Kidney capillary endothelial cell (primary cell): ENCODE measurements at places on chromosomes 1 and 21.

- DNase-seq, result no peak
Observed at GRCh38 chr1:93702828-93703183, 21.2 kb upstream of the BCAR3 start.

DNA sequence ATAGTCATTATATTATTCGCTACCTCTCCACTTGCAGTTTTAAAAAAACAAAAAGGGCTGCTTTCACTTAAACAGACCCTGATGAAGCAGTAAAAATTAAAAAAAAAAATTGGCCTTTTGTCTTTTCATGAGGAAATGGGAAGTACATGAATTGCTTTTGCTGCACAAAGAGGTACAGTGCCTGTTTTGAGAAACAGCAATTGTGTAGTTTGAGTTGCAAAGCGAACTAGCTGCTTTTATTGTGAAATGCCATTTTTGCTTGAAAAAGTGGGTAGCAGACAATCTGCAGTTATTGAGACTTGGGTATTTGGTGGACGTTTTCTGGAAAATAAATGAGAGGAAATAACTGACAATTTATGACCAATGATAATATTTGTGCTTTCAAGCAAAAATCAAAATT is 7.0 kb downstream of the DIP2A start:
- DNase-seq, result no peak

GRCh38 chr1:47764461-47765046 is 232.6 kb downstream of the TRABD2B start:
- no peak for DNase-seq

- no peak for DNase-seq
Observed at GRCh38 chr1:115531631-115532264, 110.0 kb upstream of the VANGL1 start.

GRCh38 chr1:36183309-36183856 is 27.4 kb downstream of the MAP7D1 start:
- DNase-seq, result no peak

GRCh38 chr1:16076865-16077238 is 3.4 kb upstream of the FAM131C start:
- DNase-seq, result no peak

- DNase-seq, result no peak
Observed at GRCh38 chr1:210213335-210213734, 19.3 kb upstream of the SERTAD4 start.

- DNase-seq, result no peak
Observed at GRCh38 chr1:30672661-30673060, 50.7 kb downstream of the MATN1 start.

DNA sequence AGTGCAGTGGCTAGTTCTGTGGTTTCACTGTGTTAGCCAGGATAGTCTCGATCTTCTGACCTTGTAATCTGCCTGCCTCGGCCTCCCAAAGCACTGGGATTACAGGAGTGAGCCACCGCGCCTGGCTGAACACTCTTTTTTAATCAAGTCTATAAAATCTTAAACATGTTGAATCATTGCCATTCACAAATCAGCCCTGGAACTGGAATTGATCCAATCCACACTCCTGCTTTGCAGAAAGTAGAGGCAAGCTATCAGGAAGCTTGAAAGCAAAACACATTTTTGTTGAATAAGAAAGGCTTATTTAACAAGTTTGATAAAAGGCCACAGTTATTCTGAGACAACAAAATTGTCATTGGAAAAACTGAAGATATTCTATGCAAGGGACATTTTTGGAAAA is 18.3 kb upstream of the EFHD2 start:
- DNase-seq, result no peak

- DNase-seq, result peak; percentile 85
Observed at GRCh38 chr1:244341455-244342450, 110.0 kb downstream of the ADSS2 start.

DNA sequence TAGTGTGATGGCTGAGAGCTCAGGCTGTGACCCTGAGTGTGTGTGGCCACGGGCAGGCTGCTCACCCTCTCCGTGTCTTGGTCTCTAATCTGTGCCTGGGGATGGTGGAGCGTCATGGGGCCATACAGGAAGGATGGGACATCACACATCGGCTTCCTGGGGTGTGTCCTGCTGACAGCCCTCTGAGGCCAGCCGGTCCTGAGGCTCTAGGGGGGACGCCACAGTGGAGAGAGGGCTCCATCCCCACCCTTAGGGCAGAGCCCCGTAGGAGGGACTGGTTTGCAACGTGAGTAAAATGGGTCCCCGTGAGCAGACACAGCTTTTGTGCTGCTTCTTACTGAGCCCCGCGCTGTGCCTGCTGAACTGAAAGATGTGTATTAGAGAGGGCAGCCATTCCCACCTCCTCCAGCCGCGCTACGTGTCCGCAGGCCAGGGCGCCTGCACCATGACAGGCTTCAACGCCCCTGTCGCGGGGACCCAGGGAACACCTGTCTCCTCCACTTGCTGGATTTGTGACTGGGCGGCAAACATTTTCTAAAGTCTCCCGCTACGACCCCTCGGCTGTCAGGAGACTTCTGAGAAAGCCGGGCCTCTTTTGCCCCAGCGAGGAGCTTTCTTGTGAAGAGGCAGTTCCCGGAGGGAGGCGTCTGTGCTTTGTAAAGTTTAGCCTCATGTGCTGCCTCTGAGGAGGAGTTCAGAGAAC is 8.1 kb downstream of the COL18A1 start:
- DNase-seq, result peak; percentile 47

DNA sequence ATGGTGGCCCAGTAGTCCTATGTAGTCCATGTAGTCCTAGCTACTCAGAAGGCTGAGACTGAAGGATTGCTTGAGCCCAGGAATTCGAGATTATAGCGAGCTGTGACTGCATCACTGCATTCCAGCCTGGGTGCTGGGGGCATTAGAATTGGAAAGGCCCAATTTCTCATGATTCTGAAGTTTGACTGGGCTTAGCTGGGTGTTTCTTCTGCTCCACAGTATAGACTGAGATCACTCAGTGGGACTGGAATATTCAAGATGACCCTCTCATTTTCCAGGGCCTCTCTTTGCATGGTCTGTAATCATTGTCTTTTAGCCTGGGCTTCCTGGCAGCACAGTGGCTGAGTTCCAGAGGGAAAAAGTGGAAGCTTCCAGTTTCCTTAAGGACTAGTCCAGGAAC is 26.2 kb downstream of the MROH7 start:
- DNase-seq, result no peak

DNA sequence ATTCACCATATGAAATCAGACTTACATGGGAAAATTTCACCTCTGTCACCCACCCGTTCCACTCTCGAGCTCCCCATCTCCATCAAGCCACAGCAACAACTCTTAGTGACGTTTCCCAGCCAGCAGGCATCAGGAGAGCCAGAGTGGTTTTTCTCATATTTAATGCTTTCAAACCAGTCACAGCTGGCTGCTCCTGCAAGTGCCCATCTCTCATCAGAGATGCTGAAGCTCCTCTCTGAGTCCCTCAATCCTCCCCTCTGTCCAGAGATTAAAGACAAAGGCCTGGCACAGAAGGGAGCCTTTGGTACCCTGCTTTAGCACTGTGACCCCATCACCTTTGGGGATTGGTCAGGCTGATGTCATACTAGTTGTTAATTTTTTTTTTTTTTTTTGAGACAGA is 277.3 kb downstream of the DNM3 start:
- no peak for DNase-seq

DNA sequence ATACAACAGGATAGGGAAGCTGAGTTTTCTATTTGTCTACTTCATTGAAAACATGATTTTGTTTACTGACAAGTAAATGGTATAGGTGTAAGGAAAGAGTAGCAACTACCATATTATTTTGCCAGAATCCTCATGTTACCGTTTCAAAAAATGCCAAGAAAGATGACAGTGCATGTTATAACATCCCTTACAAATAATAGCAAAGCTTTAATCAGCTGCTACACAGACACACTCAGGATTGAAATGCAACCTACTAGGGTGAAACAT is 331.5 kb downstream of the CHRM3 start:
- DNase-seq, result no peak

DNA sequence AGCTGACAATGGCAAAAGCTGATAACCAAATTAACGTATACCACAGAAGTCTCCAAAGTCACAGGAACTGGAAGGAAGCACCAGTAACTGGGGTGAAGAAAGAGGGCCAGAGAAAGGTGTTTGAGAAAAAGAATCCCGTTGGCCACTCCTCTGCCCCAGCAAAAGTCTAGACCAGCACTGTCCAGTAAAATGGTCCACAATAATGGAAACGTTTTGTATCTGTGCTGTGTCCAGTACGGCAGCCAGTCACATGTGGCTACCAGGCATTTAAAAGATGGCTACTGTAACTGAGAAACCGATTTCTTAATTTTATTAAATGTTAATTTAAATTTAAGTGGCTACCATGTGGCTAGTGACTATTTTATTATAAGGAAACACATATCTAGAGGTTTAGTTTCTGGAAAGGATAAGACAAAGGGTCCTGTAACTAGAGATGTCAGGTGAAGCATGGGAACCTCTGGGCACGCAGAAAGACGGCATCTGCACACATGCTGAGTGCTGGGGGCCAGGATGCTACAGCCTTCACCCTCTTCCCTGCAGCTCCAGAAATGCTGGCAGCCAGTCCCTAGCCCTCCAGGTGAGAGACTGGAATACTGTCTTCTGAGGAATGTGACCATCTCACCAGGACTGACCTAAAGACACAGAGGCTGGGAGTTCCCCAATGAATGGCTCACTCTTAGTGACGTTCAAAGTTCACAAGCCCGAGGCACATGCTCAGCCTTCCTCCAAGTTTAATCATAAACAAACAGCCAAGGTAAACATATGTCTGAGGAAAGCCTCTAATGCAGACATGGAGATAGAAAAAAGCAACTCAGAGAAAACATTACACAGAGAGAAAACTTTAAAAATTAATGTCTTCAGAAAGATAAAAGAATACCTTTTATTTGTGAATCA is 50.7 kb downstream of the JAK1 start:
- DNase-seq, result no peak

GRCh38 chr1:39657923-39658485 is 13.9 kb downstream of the NT5C1A start:
- peak; percentile 55 for DNase-seq

- no peak for DNase-seq
Observed at GRCh38 chr1:225855503-225856300, 26.5 kb downstream of the TMEM63A start.

DNA sequence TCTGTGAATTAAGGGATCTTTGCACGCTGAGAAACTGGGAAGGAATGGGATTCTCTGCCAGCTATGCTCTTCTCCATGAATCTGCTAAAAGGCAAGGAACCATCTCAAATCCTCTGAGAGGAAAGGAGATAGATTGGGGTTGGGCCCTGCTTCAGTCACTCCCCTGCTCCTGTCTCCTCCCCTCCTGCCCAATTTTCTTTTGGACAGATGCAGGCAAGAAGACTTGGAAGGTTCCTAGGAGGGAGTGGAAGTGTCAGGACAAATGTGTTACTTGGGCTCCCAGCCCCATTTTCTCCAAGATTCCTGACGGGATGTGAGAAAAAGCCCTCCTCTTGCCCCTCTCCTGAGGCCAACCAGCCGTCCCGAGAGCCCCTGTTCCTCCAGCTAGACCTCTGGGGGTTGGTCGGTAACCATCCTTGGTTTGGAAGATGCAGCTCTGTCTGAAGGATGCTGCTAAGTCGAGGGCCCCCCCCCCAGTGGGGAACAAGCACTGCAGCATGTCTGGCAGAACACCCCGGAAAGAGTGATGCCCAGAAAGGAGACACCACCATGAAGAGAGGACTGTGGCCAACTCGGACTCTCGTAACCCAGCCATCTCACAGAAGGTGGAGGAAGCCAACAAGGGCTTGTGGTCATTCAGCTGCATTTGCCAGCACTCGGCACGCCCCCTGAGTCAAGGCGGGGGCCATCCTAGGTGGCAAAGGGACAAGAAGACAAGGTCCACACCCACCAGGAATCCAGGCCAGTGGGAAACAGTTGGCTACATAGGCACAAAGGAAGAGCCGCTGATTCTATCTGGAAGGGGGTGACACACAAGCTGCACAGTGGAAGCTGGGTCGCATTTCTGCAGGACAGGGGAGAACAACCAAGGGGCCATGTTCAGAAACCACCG is 43.7 kb downstream of the CDK18 start:
- no peak for DNase-seq

GRCh38 chr1:234781241-234782065 is 171.5 kb upstream of the IRF2BP2 start:
- DNase-seq, result no peak

DNA sequence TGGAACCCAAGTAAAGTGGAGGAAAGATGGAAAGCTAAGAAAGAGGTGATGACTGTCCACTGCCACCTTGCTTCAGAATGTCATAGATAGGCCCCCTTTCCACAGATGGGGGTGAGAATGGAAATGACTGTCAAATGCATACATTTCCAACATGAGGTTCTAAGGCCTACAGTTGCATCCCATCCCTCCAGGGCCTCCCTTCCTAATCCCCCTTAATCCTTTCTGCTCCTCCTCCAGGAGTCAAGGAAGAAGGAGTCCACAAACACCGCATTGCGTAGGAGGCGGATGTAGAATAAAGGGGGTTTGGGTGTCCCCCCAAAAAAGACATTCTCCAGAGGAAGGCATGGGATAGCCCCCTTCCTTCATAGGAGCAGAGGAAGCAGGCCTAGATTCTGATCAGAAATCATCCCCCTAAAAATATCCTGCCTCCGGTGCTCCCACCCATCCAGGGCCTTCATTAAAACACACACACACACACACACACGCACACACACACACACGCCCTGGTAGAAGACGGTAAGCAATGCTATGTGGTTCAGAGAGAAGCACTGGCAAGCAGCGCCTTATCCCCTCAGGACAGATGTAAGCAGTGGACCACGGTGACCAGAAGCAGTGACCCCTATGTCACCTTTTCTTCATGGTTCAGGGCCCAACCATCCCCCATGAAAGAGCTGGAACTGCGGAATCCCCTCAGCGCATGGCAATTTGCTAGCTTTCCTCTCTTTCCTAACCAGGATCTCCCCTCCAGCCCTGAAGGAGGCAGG is 2.0 kb downstream of the SV2A start:
- DNase-seq, result no peak

- no peak for DNase-seq
Observed at GRCh38 chr1:52334906-52335528, 31.0 kb downstream of the CC2D1B start.
